SK-N-SH (cell line): ENCODE measurements at places on chromosomes 5 and 9. TPM values are rescaled to one million over a fixed set of nuclear protein-coding genes. Genes with fewer than 3 reads are reported as not detected.

HRH2 gene
- 0.08 TPM in 2 replicates for polyA plus RNA-seq

PDZD2 gene
- polyA plus RNA-seq: 0.06 and 0.13 TPM in 2 replicates

SLC25A48 gene
- 0.18 and 0.23 TPM in 2 replicates for polyA plus RNA-seq

HSPA5 gene
- polyA plus RNA-seq: 226 and 239 TPM in 2 replicates

PCDHB6 gene
- polyA plus RNA-seq: 3.9 and 5.0 TPM in 2 replicates

NHP2 gene
- polyA plus RNA-seq: 313 and 455 TPM in 2 replicates

PIP5KL1 gene
- polyA plus RNA-seq: 4.0 and 6.1 TPM in 2 replicates

SHISAL2B gene
- polyA plus RNA-seq: 0.16 TPM in 1 of 2 replicates, not detected in the other

RGS7BP gene
- not detected in 2 replicates for polyA plus RNA-seq

PCAT7 gene
- 0.03 TPM in 1 of 2 replicates, not detected in the other for polyA plus RNA-seq

PRR16 gene
- polyA plus RNA-seq: 26.7 and 35.9 TPM in 2 replicates

RASA1 gene
- 49.1 and 57.9 TPM in 2 replicates for polyA plus RNA-seq

VCAN gene
- 142 and 147 TPM in 2 replicates for polyA plus RNA-seq

INVS gene
- polyA plus RNA-seq: 8.1 and 11.4 TPM in 2 replicates

BBLN gene
- 79.4 and 109 TPM in 2 replicates for polyA plus RNA-seq

HEMGN gene
- not detected in 2 replicates for polyA plus RNA-seq

SLC36A3 gene
- polyA plus RNA-seq: not detected in 2 replicates

QSOX2 gene
- polyA plus RNA-seq: 25.5 and 26.6 TPM in 2 replicates

CDH18 gene
- polyA plus RNA-seq: 6.0 and 8.9 TPM in 2 replicates

FREM1 gene
- polyA plus RNA-seq: 0.26 and 0.60 TPM in 2 replicates

PCDHGA10 gene
- 1.6 and 2.0 TPM in 2 replicates for polyA plus RNA-seq

ESM1 gene
- polyA plus RNA-seq: 36.5 and 37.4 TPM in 2 replicates

RAI14 gene
- 53.2 and 59.5 TPM in 2 replicates for polyA plus RNA-seq

SLC6A19 gene
- polyA plus RNA-seq: not detected in 2 replicates

ZNF483 gene
- polyA plus RNA-seq: 0.53 and 0.60 TPM in 2 replicates

IL5 gene
- polyA plus RNA-seq: not detected in 2 replicates

TLE4 gene
- 40.4 and 49.5 TPM in 2 replicates for polyA plus RNA-seq

AIF1L gene
- 0.26 and 0.50 TPM in 2 replicates for polyA plus RNA-seq

GRXCR2 gene
- polyA plus RNA-seq: not detected in 2 replicates

SLCO4C1 gene
- 0.02 TPM in 1 of 2 replicates, not detected in the other for polyA plus RNA-seq

TIMD4 gene
- not detected in 2 replicates for polyA plus RNA-seq

AOPEP gene
- polyA plus RNA-seq: 53.0 and 54.6 TPM in 2 replicates

PCDHGB1 gene
- 0.63 and 0.77 TPM in 2 replicates for polyA plus RNA-seq

ASPN gene
- polyA plus RNA-seq: 0.76 and 1.7 TPM in 2 replicates

KLHL9 gene
- 6.8 and 8.8 TPM in 2 replicates for polyA plus RNA-seq

STKLD1 gene
- polyA plus RNA-seq: 2.3 and 2.5 TPM in 2 replicates

CMYA5 gene
- 0.12 and 0.21 TPM in 2 replicates for polyA plus RNA-seq

PCDHA4 gene
- polyA plus RNA-seq: 1.2 and 1.4 TPM in 2 replicates

NUDT12 gene
- 4.9 and 8.1 TPM in 2 replicates for polyA plus RNA-seq

RASGRF2 gene
- polyA plus RNA-seq: under 0.01 TPM in 1 of 2 replicates, not detected in the other

AK3 gene
- 20.6 and 30.8 TPM in 2 replicates for polyA plus RNA-seq
